Stimulated activated CD8-positive, alpha-beta memory T cell treated with anti-CD3 and anti-CD28 coated beads, Interleukin-12 subunit alpha, Interleukin-12 subunit beta, amount 100 ng/mL, for 4 hours (primary cell): ENCODE measurements at places on chromosomes 5 and 9.

DNA sequence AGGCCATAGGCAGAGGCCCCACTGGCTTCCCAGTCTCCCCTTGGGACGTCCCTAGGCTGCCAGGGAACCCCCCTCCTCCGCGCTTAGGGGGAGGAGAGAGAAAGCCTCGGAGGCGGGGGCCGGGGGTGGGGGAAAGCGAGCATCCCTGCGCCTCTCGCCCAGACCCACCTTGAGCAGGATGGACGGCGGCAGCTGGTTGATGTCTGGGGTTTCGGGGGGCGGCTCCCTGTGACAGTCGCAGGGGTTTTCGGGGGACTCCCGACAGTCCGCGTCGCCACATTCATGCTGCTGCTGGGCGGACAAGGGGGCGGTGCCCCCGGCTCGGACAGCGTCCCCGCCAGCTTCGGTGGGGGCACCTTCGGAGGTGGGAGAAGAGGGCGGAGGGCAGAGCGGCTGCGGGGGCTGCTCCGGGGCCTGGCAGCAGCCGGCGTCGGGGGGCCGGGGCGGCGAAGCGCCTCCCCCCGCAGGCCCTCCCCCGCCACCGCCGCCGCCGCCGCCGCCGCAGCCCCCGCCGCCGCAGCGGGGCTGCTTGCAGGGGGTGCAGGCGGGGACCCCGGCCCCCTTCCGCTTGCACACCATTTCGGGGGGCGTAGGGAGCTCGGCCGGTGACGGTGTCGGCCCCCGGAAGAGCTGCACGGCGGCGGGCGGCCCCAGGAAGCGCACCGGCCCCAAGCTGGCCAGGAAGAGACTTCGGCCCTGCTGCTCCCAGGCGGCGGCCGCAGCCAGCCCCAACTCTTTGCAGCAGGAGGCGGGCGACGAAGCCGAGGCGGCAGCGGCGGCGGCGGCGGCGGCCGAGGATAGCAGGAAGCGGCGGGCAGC is 1.2 kb downstream of the FBXL17 start:
- peak; percentile 48 for DNase-seq

DNA sequence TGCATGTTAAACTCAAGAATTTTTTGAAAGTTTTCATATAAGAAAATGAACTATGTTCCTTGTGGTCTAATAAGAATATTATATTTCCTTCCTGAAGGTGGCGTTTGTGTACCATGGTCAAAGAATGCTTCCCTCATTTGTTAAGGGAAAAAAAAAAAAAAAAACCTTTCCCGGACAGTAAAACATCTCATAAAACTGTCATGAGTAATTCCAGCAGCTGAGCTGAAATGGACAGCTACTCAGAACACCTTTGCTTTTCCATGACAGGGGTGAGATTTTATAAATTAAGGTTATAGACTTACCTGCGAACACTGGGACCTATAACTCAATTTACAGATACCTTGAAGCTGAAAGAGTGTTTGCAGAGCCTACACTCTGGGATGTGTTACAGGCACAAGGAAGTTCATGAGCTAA is 113.2 kb upstream of the RANBP3L start:
- no peak for DNase-seq

- no peak for DNase-seq
Measured at GRCh38 chr9:113635586-113635985, 172.1 kb downstream of the RGS3 start.

- peak; percentile 9 for DNase-seq
Measured at GRCh38 chr5:55344392-55344992, 36.7 kb downstream of the MTREX start.

DNA sequence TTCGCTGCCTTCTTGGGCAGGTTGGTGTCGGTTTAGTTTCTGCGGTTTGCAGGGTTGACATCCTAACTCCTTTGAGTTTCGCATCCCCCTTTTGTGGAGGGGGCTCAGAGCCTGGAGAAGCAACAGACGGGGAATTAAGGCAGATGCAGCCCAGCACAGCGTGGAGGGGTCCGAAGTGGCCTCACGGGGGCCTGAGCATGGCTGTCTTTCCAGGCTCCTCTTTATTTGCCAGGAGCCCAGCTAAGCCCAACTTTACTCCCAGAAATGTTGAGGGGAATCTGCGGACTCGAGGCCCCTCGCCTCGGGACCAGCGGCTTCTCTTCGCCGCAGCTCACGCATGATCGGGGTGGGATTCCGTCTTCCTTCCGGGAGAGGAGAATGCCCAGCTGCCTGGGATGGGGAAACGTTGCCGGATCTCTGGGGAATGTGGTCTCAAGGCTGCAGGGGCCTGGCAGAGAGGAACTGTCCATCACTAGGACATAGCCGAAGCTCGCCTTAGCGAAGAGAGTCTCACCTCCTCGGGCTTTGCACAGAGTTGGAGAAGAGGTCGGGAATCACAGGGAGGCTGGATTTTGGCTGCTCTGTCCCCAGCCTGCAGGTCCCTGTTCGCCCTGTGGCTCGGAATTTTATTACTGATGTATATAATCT is 1.3 kb downstream of the RAI14 start:
- DNase-seq, result no peak

GRCh38 chr5:129148-129547 is 37.2 kb downstream of the PLEKHG4B start:
- DNase-seq, result no peak

- DNase-seq, result no peak
Measured at GRCh38 chr9:4796530-4796929, 3.8 kb downstream of the RCL1 start.

GRCh38 chr9:93223260-93224180 is 39.6 kb downstream of the WNK2 start:
- no peak for DNase-seq

- DNase-seq, result no peak
Measured at GRCh38 chr9:37926737-37927118, 22.8 kb upstream of the SLC25A51 start.

- DNase-seq, result no peak
Measured at GRCh38 chr9:70983723-70984295, 137.6 kb downstream of the TRPM3 start.

DNA sequence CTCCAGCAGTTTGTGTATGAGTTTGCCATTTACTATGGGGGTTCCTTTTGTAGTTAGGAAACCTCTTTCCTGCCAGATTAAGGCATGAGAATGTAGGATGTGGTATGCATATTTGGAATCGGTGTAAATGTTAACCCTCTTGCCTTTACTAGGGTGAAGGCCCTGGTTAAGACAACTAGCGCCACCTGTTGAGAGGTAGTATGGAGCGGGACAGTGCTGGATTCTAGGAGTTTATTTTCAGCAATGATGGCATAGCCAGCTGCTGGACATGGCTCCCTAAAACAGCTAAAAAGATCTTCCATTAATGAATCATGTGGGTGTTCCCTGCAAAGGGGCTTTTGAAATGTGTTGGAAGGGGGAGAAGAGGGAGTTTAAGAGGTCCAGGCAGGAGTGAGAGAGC is 30.7 kb upstream of the GPX3 start:
- DNase-seq, result no peak

GRCh38 chr5:18802336-18802735 is 1168.1 kb downstream of the TAF11L14 start:
- DNase-seq, result no peak

DNA sequence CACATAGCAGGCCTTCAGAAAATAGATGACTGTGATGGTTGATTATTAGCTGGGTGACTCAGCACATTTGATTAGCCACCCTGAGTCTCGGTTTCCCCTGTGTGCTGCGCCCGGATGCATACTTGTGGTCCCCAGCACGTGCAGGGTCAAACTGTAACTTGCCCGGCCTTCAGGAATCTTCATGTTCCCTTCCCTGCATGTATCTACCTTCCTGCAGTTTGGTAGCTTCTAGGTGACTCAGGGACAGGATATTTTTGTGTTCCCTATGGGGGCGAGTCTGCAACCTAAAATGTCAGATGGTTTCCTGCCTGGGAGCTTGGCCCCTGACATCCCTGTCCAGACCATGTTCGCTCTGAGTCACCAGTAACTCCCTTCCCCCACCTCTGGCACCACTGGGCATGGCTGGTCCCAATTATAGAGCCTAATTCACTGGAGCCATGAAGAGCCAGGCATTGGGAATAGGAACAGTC is 13.2 kb downstream of the PTGS1 start:
- no peak for DNase-seq

DNA sequence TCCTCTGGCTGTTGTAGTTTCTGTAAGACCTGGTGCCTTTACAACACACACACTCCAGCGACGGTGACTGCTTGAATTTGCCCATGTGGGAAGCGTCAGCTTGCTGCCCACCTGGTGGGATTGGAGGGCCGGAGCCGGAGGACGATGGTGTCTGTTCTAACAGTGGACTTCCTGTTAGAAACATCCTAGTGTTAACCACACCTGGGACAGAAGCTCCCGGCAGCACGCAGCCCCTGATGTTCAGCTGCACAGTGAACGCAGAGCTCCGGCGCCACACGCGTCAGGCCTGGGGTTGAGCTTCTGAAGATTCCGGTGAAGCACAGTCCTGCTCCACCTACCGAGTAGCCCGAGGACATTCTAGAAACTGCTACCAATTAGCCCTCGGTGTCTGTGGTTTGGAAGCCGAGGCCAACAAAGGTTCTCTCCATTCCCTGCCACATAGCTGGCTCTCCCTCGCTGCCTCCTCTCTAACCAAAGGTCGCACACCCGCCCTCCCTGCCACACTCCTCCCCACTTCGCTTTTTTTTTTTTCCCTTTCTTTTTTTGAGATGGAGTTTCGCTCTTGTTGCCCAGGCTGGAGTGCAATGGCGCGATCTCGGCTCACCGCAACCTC is 14.4 kb downstream of the PMPCA start:
- DNase-seq, result no peak

DNA sequence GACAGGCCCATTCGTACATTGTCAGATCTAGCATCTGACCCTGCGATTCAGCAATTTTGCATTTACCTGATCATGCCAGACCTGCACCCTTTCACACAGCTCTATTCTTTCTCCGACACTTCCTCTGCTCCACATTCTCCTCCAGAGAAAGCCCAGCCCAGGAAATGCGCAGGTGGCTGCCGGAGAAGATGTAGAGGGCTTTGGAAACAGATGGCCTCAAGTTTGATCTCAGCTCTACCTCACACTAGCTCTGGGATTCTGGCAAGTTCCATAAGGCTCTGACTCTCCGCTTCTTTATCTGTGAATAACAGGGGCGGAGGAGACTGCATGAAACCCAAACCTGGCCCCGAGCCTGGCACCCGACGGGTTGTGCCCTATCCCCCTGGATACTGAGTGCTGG is 61.5 kb downstream of the GABBR2 start:
- DNase-seq, result no peak

DNA sequence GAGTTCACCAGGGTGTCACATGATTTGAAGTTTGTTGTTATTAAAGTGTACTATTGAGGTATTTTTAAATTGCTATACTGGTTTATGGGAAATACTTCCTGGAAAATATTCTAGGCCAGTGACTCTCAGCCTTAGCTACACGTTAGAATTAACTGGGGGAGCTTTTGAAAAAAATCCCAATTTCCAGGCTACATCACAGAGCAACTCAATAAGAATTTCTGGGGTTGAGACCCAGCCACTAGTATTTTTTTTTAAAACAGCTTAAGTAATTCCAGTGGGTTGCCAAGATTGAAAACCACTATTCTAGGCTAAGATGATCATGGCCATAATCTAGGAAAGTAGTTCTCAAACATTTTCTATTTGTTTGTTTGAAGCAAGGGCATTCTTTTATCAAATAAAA is 142.9 kb upstream of the GRIA1 start:
- DNase-seq, result no peak

DNA sequence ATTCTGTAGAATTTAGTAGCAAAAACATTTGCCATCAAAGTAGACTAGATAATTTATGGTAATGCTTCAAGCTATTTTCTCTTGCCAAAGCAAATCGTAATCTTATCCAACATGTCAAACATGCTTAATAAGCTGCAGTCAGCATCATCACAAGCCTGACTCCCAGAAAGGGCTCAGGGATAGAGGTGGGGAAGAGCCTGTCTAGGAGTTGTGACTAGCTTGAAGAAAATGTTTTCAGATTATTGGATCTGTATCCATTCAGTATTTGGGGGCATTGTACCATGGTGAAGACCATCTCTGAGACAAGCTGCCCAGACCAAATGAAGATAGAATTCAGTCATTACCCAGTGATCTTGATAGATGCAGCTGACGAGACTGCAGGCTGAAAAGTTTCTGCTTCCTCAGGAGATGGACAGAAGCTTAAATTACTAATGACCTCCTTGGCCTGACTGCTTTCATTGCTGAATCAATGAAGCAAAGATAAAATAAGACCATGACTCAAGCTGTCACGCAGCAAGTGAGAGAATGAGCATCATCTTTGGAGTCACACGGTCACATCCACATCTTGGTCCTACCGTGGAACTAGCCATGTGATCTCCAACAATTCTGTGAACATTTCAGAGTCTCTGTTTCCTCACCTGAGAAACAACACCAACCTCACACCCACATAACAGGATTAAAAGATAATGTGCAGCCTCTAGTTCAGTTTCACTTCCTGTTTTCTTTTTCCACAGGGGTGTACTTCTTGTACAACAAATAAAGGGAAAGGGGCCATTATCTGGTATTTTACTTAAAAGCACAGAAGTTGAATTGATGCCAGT is 9.4 kb downstream of the ERAP2 start:
- DNase-seq, result no peak

- no peak for DNase-seq
Measured at GRCh38 chr5:2465383-2465782, 286.1 kb downstream of the IRX2 start.

DNA sequence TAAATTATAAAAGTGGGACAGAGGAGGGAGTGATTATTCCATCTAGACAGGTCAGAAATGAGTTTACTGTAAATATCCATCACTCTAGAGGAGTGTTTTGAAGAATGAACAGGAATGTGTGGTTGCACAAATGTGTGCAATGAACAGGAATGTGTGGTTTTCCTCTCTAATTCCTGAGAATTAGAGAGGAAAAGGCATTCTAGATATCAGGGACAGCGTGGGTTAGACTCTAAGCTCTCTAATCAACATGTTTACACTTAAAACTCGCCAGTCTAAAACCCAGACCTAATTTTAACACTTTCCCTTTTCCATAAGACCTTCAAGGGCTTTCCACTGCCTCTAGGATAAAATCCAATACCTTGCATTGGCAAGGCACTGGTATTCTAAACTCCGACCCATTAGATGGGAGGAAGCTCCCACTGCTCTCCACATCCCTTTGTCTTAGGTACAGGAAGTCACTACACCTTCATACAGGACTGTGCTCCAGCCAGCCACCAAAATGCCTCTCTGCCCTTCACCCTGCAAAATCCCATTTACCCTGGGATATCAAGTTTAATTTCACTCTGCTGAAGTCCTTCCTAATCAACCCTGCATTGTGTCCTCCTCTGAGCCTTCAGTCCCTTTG is 67.9 kb downstream of the NFIB start:
- DNase-seq, result no peak

DNA sequence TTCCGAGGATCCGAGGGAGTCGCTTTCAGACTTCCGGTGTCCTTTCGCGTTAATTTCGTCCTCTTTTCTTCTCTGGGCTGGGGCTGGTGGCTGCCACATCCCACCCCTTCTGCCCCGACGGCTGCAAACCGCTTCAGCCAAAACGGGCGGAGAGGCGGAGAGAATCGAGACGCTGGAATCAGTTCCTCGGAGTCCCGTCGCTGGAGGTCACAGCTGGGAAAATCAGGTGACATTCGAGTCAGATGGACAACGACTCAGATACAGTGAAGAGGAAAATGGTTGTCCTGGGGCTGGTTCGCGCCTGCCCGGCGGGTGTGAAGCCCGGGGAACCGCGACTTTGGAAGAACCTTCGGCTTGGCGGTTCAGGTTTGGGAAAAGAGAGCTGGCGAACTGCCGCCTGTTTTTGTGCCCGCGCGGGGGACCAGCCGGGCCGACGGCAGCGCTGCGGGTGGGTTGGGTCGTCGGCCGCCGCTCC is 8.9 kb upstream of the NKX2-5 start:
- DNase-seq, result no peak

GRCh38 chr5:64210866-64211265 is 45.2 kb downstream of the RNF180 start:
- DNase-seq, result no peak

GRCh38 chr5:141878711-141879425 is 658 bp upstream of the PCDH1 start:
- peak; percentile 70 for DNase-seq
